Stimulated activated CD4-positive, alpha-beta T cell treated with anti-CD3 and anti-CD28 coated beads, Interleukin-1b, Interleukin-23, amount 100 ng/mL, for 1 hour (primary cell): ENCODE measurements at places on chromosomes 2 and 18.

DNA sequence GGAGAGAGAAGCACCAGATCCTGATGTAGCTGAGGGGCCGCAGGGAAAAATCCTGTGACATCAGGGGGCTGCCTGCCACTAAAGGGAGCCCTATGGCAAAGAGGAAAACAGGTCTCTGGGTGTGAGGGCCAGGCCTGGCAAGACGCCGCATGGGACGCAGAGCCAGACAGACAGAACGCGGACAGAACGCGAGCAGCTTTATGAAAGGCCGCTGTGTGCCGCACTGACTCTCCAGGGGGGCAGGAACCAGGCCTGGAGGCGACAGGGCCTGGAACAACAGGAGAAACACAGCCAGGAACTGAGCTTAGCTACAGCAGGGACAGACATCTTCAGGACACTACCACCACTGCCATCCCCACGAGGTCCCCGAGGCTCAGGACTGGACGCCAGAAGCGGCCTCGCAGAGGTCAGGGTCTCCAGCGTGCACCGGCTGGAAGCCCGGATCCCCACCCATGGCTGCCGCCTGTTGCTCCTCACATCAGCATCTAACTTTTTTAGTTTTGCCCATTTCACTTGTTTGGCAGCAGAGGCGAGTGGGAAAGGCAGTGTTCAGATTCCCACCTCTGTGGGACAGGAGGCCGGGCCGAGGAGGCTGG lies 131.6 kb downstream of the VAPA start:
- no peak for DNase-seq

GRCh38 chr18:43160509-43160908 lies 45.0 kb upstream of the RIT2 start:
- no peak for DNase-seq

GRCh38 chr2:158025255-158025996 lies 76.2 kb upstream of the UPP2 start:
- DNase-seq = no peak

- DNase-seq = no peak
These were observed 560.6 kb downstream of the SLC4A3 start for GRCh38 chr2:220188031-220188430.

DNA sequence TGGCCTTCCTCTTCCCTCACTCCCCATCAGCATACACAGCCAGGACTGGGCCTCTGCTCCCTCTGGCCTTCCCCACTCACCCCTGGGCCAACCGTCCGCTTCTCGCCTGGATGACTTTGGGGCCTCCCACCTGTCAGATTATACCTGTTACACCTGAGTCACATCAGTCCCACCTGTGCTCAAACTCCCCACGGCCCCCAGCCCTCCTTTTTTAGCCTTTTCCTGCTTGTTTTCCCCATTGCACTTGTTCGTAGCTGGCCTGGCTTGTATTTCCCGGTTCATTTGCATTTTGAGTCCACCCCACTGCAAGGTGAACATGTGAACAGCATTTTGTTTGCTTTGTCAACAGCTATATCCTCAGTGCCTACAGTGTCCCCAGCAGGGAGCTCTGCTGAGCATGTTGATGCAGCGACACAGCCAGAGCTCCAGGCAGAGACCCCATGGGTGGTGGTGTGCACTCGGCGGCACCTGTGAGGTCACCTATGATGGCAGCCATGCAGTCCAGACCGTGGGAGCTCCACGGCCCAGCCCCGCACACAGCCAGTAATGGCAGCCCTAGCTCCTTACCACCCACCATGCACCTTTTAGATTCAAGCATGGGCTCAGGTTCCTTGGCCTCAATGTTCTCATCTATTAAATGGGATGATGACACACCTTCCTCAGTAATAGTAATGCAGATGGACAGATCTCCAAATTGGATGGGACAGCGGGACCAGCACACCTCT lies 276.4 kb upstream of the HS6ST1 start:
- no peak for DNase-seq

GRCh38 chr2:136221026-136221425 lies 103.1 kb upstream of the CXCR4 start:
- no peak for DNase-seq

GRCh38 chr2:190599546-190600220 lies 49.2 kb upstream of the NAB1 start:
- DNase-seq = no peak

DNA sequence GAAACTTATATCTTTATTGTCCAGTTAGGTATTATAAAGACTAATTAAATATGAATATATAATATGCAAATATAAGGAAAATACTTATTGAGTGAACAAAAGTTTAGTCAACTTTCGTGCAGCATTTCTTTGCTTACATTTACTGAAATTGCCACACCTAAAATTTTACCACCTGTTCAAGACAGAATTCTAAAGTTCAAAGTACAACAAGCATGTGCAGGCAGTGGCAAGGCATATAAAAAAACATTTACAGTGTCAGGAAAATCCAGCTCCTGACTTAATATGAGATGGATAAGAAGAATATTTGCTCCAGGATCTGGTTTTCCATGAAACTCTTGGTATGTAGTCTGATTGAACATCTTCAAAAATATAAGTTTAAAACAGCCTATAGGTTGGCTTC lies 4.8 kb downstream of the ITPRID2 start:
- DNase-seq = no peak

DNA sequence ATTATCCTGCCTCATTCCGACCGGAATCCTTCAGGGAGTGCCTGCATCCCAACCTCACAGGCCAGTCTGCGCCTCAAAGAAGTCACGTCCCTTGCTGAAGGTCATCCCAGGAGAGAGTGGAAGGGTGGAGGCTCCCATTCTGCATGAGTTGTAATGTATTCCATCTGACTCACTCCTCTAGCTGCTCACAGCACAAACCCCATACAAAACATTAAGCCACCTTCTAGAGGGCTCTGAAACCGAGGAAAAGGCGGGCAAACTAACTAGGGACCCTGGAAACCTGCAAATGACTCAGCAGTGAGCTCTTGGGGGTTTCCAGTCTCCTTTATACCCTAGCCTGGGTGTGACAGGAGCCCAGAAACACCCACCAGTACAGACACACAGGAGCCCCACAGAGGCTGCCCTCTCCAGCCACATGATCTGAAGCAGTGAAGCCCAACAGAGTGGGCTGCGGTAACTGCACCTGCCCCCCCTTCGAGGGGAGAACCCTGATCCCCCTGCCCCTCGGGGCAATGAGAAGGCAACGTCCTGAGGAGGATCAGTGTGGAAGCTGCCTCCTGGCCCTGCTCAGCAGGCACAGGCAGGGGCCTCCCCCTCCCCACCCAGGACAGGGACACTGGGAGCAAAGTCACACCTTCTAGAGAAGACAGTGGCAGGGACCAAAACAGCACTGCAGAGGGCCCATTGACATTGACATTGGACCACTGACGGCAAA lies 69.3 kb upstream of the SNTG2 start:
- DNase-seq = no peak

DNA sequence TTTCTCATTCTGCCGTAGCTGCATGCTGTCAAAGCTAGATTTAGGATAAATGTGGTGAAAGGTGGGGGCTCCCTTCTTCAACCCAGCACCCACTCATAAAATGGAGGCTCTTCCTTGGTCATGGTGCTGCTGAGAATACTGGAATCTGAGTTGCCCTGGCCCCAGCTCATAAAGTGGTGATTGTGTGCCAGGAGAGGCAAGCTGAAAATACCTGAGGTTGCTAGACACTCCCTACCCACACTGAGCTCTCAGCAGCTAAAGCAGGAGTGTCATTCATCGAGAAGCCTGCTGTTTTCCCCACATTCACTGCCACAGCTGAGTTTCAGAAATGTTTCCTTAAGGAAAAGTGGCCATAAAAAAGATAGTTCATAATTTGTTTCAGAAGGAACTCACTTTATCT lies 297.1 kb upstream of the RBMS1 start:
- DNase-seq = no peak

DNA sequence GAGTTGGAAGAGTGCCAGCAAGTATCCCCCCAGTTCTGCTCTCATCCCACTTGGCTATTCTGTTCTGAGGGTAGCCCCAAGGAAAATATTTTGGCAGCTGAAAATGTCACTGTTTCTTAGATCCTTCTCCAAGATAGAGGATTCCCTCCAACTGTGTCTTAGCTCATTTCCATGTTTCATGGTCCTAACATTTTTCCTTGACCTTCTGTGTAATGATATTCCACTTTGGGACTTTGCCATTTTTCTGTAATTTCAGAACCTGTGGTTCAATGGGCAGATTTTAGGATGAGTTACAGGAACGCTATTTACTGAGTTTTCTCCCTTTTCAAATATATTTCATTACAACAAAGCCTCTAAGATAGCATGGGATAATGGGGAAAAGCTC lies 34.7 kb downstream of the NHEJ1 start:
- no peak for DNase-seq

- no peak for DNase-seq
These were observed 156.4 kb downstream of the BABAM2 start for GRCh38 chr2:28046921-28047320.

DNA sequence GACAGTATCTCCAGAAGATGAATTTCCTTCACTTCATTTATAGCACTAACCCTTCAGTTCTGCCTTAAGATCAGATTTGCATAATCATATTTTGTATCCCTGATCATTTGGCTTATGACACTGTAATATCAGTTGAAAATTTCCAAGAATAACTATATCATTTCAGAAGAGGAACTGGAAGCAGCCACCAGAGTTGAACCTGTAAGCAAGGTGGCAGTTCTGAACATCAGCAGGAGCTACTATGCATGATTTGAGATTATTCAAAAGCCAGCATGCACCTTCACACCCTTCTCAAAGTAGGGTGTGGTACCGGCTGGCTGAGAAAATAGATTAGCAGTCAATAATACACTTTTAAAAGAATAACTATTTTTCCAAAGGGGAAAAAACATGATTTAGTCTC lies 328.2 kb downstream of the DLGAP1 start:
- no peak for DNase-seq

DNA sequence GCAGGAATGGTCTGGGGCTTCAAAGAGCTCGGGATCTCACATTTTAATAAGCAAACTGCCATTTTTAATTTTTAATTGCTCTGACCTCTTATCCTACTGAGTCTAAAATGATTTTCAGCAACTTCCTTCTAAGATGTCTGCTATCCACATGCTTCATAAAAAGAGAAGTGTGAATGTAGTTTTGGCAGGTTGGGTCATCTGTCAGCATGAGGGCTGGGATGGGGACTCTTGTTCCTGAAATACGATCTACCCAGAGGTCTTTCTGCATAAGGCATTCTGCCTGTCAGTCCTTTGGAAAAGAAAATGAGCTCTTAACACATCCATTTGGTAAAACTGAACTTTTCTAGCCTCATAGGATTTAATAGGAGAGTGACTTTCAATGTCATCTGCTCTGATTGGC lies 252.8 kb upstream of the APCDD1 start:
- no peak for DNase-seq

- DNase-seq = no peak
These were observed 1.9 kb upstream of the SH3BP4 start for GRCh38 chr2:234949762-234950434.

- DNase-seq = no peak
These were observed 4.8 kb downstream of the ATOH8 start for GRCh38 chr2:85758361-85759256.

GRCh38 chr18:31396796-31397612 lies 20.4 kb downstream of the DSG4 start:
- DNase-seq = no peak

DNA sequence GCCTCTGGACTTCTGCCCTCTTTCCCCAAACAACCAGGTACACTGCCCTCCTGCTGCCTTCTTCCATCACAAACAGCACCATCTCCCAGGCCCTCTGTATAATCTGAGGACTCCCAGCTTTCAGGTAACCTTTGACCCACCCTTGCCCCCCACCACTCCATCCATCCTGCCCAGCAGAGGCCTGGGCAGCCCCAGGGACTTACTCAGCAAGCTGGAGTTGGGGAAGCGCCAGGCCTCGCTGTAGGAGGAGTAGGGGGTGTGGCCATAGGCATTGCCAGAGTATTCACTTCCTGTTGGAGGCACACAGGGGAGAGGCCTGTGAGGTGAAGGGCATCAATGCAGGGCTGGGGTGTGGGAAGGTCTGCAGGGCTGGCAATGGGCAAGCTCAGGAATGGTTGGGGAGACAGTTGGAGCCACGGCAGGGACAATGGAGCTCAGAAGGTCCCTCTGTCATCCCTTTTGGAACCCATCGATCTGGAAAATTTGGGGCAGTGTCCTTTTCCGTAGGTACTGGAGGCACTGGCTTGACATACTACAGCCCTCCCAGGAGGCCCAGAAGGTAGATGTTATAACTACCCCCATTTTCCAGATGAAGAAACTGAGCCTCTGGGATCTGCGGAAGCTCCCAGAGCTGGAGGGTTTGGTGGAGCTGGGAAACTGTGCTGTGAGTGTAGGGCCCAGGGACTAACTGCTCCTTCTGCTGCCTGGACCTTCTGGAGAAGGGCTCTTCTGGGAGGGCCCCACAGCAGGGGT lies 46.3 kb downstream of the PSD4 start:
- no peak for DNase-seq

- DNase-seq = no peak
These were observed 62.6 kb downstream of the SMAD7 start for GRCh38 chr18:48887905-48888772.

DNA sequence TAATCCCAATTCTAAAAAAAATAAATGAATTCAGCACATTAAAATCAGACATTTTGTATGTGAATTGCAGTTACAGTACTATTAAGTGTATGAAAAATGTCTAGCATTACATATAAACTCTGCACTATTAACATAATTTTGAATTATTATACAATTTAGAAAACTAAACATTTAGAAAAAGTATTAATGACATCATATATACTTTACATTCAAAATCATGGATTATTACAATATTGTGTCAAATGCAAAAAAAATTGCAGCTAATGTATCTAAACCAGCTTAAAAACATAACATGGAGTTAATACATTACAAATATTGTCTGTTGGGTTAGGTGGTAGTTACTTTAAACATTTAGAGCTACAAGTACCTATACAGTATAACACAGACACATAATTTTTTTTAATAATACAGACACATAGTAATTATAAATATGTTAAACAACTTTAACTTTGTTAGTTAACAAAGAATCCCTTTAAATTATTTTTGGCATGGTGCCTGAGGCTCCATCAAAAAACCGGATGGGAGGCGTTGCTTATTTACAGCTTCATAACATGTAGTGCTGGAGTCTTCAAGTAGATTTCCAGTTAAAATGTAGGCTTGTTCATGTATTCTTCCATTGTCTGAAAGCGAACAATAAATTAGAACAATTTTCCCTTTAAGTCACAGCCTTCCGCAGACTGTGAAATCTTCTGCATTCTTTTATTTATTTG lies 79.1 kb downstream of the AP1S3 start:
- DNase-seq = no peak

DNA sequence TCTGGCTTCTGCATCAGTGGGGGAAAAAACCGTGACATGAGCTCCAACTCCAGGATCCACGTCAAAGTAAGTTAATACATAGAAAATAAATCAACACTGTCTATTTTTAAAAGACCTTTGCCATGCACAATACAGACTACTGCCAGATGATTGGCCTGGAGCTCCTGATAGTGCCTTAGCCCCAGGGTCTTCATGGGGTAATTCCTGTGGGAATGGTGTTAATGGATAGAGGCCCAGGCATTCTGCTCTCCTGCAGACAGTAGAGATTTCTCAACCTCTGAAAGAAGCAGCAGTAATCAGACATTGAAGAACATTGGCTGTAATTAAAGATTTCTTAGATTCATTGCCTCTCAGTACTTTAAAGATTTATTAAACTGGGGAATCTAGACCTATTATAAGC lies 4.3 kb upstream of the PLCL1 start:
- no peak for DNase-seq

- DNase-seq = no peak
These were observed 99.0 kb upstream of the ID2 start for GRCh38 chr2:8582651-8583399.
